ENCODE measurements at places on chromosomes 7 and 10.

DNA sequence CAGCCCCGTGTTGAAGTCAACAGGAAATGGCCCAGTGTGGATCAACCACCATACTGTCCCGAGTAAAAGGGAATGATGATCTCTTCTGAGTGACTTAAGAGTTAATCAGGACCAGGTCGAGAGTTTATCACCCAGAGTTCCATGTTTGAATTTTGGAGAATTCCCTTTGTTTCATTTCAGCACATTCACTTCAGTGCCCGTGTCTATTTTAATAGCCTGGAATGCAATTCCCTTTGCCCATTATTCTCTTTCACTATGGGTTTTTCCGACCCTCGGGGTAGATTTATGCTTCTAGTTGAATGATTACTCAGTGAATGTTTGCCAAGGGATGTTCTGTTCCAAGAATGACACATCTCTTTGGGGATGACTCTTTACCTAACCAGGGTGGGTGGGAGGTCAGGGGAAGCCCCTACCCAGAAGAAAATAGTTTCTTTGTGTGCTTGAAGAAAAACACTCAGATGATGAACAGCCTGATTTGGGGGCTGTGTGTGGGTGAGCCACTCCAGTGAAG lies 594.9 kb downstream of the INHBA start:
- no peak for DNase-seq

GRCh38 chr10:33382216-33382600 lies 47.7 kb upstream of the NRP1 start:
- DNase-seq = no peak

- DNase-seq = no peak
Measured at GRCh38 chr7:36277249-36277542, 112.5 kb upstream of the ANLN start.

DNA sequence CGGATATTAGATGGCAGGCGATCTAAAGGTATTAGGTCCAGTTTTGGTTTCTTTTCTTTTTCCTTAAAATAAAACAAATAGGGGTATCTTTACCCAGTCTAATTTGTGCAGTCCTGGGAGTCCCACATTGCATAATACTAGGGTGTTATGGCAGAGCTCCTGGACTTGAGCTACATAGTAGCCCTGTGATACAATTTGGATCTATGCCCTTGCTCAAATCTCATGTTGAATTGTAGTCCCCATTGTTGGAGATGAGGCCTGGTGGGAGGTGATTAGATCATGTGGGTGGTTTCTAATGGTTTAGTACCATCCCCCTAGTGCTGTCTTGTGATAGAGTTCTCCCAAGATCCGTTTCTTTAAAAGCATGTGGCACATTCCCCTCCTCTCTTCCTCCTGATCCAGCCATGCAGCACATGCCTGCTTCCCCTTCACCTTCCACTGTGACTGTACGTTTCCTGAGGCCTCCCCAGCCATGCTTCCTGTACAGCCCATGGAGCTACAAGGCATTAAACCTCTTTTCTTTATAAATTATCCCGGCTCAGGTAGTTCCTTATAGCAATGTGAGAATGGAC lies 141.9 kb downstream of the RPS24 start:
- no peak for DNase-seq

DNA sequence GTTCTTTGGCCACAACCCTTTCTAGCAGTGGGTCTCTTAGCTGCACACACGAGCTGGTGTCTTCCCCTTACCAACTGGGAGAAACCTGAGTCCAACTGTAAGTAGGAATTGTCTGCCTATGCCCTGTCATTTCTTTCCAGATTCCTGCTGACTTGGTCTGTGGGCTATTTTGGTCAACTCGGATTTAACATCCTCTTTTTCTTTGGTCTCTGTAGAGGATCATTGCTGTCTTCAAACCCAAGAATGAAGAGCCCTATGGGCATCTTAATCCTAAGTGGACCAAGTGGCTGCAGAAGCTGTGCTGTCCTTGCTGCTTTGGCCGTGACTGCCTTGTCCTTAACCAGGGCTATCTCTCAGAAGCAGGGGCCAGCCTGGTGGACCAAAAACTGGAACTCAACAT lies 10.3 kb downstream of the PI4K2A start:
- no peak for DNase-seq

DNA sequence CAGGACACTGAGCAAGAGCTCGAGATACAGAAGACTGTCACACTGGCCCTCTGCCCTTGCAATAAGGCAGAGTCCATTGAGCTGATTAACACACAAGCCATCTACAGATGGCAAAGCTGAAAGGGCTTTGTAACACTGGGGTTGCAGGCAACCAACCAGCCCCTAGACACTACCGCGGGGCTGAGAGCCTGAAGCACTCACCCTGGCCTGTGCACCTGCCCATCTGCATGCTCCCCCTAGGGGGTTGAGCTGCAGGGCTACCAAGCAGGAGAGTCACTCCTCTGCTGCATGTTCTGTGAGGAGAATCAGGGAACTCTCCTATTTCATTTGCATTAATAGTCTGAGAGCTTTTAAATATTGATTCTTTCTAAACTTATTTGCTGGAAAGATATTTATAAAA lies 128.1 kb upstream of the VIPR2 start:
- DNase-seq = no peak
